AG10803 (cell line): ENCODE measurements at places on chromosomes 4 and X.

GRCh38 chrX:76850851-76851250 is 423.3 kb downstream of the MAGEE1 start:
- DNase-seq: no peak

DNA sequence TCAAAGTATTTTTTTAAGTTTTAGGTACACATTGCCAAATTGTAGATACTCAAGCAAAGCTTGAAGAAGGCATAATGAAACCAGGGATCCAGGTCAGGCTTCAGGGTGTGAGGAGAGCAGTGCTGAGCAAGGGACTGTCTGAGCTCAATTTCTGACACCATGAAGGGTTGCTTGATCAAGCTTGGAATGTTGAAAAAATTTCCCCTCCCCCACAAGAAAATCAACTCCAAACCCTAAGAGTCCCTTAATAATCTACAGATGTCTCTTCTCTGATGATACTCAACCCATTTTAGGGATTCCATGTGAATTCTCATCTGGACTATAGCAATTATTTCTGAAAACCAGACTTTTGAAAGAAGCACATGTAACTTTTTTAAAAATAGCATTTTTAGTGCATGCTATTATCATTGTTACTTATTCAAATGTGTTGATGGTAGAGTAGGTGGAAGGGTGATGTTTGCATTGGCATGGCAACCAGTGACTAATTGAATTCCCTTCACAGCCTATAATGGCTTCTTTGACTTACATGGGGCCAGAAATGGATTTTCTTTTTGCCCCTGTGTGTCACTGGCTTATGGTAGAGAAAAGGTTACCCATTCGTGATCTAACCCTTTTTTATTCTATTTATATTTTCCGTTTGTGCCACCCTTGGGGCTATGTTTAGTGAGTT is 252.0 kb downstream of the FBXW7 start:
- DNase-seq: peak; percentile 55

DNA sequence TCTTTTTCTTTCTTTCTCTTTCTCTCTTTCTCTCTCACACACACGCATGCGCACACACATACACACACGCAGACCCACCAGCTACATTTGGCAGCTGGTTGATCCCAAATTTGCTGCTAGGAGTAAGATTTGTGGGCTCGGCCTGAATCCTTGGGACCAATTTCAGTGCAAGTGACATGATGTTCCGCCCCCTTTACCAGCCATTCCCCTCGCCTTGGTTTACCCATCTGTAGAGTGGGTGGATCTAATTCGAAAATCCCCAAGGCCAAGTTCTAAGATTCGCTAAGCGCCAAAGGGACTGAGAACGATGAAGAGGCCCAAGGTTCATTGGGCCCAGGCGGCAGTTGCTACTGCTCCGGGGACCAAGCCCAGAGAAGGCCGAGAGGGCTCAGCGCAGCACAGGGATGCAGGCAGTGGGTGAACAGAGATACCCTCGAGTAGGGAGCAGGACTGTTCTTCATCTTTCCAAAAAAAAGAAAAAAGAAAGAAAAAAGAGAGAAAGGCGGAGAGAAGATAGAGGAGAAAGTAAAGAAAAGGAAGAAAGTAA is 5.8 kb downstream of the NKX3-2 start:
- no peak for DNase-seq

- no peak for DNase-seq
Observed at GRCh38 chr4:151796106-151796505, 35.3 kb upstream of the GATB start.
